Cortex of kidney (tissue), 1 donor: ENCODE measurements at places on chromosomes 2 and 18.

GRCh38 chr2:158178646-158179045, 77.0 kb downstream of the UPP2 start:
- no peak for DNase-seq

- DNase-seq, result no peak
These were observed at the start of gene FBXO36 for GRCh38 chr2:229922449-229923386. Gene FBXO36, plus strand, starts transcription at chr2:229922503. Its CDS starts 11 bp downstream, at chr2:229922514.

DNA sequence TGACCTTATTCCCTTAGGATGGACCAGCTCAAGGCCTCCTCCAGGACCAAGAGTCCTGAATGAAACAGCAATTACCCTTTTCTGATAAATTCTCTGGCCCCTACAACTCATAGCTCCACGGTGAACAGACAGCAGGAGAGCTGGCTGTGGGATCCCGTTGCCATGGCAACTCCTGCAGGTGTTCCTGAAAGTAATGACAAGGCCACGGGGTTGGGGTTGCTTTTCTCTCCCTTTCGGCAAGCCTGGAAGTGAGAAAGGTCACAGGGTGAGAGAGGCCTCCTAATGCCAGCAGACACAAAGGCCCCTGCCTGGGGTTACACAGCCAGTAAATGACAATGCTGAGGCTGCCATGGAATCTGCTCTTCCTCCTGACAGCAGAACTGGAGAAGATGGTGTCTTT, 403.0 kb downstream of the NBAS start:
- no peak for DNase-seq

DNA sequence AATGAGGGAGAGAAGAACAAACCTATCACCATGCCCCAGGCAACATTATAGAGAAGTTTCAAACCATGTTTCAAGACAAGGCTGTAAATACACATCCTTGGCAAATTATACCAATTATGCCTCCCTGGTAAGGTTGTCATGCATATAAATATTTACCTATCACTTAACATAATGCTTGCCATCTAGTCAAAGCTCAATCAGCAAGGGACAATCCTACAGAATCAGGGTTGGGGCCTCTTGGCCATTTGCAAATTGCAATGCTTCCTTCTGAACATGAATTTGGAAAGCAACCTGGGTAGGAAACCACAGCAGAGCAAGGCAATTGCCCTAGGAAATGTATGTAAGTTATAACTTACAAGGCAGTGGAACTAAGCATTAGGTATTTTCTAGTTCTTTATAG, 907.2 kb upstream of the CDH2 start:
- no peak for DNase-seq

DNA sequence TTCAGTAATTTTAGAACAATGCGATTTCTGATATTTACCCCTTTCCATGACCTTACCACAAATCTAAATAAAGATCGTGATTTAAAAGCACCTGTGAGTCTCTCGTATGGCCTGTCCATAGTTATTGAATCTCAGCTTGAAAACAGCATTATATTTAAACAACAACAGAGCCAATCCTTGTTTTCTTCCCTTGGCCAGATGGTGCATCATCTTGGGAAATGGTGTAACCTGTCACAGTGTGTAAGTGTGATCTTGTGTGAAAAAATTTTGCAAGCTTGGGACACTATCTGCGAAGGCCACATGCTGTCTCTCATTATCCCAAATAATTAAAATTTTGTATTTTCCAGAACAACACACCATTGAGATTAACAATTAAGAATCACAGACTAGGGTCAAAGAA, 262.7 kb upstream of the SPHKAP start:
- DNase-seq, result no peak

DNA sequence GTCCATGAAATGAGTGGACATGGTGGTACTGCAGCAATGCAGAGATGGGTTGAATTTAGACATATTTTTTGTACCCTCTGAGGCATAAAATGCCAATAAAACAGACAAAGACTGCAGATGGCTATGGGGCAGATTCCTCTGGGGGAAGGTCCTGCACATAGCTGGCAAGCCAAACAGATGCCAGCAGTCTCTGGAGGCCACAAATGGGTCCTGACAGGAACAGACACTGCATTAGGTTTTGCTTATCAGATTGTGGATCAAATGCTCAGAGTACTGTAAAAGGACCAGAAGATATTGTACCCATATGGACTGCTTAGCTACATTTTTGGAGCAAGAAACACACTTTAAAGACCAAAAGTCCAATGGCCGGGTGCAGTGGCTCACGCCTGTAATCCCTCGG, 40.9 kb upstream of the ORC2 start:
- DNase-seq, result no peak

- no peak for DNase-seq
These were observed 16.8 kb downstream of the ST8SIA5 start for GRCh38 chr18:46740046-46740445.

DNA sequence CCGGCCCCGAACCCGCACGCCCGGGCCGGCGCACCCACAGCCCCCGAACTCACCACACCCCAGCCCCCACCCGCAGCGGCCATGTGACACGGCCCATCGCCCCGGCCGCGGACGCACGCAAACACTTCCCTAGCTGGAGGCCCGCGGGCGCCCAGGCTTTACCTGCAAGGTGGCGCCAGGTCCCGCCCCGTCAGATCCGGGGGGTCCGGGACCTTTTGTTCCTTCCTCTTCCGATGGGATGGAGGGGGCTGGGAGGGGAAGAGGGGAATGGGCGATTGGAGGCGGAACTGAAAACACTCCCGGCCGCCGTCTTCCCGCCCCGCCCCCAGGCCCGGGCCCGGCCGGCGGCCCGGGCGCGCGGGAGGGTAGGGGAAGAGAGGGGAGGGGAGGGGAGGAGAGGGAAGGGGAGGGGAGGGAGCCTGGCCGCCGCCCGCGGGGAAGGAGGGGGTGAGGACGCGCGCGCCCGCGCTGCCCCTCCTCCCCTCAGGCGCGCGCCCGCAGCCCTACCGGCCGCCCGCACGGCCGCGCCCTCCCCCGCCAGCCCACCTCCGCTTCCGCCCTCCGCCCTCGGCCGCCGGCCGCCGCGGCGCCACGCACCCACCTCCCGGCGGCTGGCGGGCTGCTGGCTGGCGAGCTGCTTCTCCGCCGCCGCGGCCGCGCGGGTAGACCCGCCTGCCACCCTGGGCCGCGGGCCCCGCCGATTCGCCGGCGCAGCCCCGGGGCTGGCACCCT, at the start of gene SMAD2:
Gene SMAD2, minus strand, starts transcription at position 461 of the 732 bp plus-strand sequence. CDS start 33,903 bp downstream, outside the sequence.
- no peak for DNase-seq

GRCh38 chr2:73293534-73294171, at the start of gene EGR4:
Gene EGR4, minus strand, starts transcription at chr2:73293548. Its CDS starts 231 bp downstream, at chr2:73293317.
- no peak for DNase-seq

- DNase-seq, result no peak
These were observed 83.5 kb upstream of the DTNA start for GRCh38 chr18:34626404-34627136.
